Muscle of leg (tissue), 16 donors: ENCODE measurements at places on chromosomes 2 and 18.
A peak's percentile ranks its signal among the peaks of the same experiment; 100 is the strongest.

GRCh38 chr2:122799391-122799790 lies 1043.9 kb downstream of the TSN start:
- peak; percentile 20 for DNase-seq

- DNase-seq = no peak
Measured at GRCh38 chr18:49967171-49967570, 153.8 kb upstream of the ACAA2 start.

- DNase-seq = peak; percentile 19
Measured at GRCh38 chr2:112480530-112481049, 1.4 kb upstream of the TTL start.

- no peak for DNase-seq
Measured at GRCh38 chr18:79742076-79742475, 55.7 kb upstream of the KCNG2 start.

DNA sequence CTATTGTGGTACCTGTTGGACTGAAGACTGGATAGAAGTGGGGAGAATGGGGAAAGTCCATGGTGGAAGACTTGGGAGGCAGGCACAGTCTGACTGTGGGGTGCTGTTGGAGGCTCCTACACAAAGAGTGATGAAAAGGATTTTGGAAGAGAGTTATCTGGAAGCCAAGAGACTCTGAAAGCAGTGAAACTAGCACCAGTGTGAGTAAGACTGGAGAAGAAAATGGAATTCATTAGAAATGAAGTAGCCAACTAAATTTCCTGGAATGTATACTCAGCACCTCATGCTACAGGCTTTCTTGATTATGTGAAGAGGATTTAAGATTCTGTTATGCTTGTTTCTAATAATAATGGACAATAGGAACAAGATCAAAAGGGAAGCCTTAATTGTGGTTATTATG lies 27.7 kb downstream of the ELP2 start:
- DNase-seq = no peak

DNA sequence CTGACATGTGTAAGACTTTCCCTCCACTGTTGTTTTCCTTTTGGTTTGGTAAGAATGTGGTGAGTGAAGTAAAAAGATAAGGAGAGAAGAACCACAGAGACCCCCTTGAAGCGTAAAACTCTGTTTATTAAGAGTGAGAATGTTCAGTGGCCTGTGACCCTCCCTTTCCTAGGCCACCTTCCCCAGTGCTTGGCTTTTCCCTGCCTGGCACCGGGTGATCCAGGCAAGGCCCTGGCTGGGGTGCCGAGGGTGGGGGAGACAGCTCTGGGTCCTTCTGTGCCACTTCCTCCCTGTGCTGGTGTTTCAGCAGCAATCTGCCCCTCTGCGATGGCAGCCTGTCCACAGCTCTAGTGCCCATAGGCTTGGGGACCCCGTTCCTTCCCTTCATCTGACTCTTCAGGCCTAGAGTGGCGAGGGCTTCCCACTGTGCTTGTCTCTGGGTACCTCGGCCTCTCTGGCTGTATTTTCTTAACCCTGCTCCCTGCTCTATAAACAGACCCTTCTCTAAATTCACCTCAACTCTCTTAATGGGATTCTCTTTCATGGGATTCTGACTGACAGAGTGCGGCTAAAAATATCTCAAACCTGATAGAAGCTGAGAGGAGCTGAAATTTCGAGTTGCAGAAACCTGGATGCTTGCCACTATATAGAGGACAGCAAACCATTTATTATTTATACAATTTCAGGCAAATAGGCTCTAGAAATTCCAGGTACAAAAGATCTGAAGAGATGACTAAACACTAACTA lies 461.0 kb downstream of the DLGAP1 start:
- DNase-seq = no peak
